Germinal center (tissue), 1 donor: ENCODE measurements at places on chromosomes 4 and X.
A peak's percentile ranks its signal among the peaks of the same experiment; 100 is the strongest.

DNA sequence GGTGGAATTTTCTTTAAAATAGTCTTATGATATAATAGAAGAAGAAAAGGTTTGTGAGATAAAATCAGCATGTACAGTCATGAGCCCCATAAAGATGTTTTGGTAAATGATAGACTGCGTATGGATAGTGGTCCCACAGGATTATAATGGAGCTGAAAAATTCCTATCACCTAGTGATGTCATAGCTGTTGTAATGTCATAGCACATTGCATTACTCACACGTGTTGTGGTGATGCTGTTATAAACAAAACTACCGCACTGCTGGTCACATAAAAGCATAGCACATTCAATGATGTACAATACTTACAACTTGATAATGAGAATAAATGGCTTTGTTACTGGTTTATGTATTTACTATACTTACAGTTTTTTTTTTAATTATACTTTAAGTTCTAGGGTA, 715.2 kb upstream of the HTR2C start:
- DNase-seq, result no peak

GRCh38 chrX:130100180-130100579, 10.1 kb downstream of the ELF4 start:
- DNase-seq, result no peak

GRCh38 chr4:150123087-150123486, 44.8 kb downstream of the DCLK2 start:
- DNase-seq, result no peak

DNA sequence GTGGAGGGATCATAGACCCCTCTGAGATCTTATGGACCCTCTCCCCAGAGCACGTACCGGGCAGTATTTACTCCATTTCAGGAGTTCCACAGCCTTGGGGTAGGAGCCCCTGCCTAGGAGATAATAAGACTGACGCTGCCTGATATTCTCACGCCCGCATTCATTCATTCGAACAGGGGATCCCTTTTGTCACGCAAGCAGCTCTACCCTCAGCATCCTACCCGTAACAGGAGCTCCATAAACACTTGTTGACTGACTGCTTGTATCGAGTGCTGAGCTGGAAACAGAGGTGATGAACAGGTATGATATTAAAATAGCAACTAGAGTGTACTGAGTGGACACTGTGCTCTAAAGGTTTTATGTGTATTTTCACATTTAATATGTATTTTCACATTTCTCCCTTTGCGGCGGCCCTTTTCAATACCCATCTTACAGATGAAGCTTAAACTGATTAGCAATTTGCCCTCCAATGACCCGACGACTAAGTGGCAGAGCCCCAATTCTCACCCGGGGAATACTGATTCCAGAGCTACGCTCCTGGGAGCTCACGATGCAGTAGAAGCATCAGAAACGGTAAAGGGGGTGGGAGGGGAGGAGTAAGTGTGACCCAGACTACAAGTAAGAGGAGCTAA, 888 bp downstream of the RAB28 start:
- peak; percentile 14 for DNase-seq

GRCh38 chr4:157988641-157989040, 184.2 kb downstream of the GASK1B start:
- no peak for DNase-seq

DNA sequence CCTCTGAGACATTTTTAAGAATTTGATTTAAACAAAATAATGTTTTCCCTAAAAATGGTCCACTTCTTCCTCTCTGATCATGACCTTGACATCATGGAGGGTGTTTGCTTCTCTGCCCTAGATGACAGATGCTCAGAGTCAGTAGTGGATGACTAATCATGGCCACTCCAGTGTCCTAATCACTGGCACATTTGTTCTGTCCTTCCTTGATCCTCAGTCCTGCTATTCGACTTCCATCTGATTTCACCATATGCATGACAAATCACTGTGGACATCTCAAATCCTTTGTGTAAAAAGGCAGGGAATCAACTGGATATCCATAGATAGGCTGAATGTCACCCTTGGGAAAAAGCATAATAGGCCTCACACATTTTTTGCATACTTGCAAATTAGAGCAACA, 9.0 kb downstream of the CRMP1 start:
- no peak for DNase-seq

GRCh38 chr4:141036786-141037185, 96.5 kb downstream of the RNF150 start:
- no peak for DNase-seq

- no peak for DNase-seq
Observed at GRCh38 chrX:17520016-17520615, 145.1 kb downstream of the NHS start.

DNA sequence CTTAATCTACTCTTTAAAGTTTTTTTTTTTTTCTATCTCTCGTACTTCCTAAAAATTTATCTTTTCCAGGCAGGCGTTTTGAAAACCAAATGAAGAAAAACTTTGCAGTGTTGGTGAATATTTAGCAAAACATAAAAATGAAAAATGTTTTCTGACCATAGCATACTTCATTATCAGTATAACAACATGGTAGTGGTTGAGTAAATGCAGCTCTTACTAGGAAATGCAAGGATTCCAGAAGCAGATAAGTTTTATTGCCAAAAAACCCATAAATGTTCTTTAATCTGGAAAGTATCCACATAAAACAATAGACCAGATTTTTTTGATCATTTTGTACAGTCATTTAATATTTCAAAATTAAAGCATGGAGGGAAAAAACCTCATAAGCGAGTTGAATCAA, 136.9 kb upstream of the GUCY1A1 start:
- no peak for DNase-seq

DNA sequence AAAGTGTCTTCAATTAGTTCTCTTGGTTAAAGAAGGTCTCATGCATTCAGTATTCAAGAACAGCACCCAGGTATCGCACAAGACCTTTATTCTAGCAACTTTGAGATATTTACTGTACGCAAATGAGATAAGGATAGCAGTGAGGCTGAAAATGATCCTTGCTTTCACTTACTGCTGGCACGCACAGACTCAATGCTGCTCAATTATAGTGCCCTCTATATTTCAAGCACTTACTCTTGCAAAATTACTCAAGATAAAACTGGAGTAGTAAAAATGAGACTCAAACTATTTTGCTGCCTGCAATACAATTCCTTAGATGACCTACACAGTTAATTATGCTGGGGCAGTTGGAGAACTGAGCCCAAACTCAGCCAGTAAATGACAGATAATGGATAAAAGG, 60.9 kb downstream of the ADGRA3 start:
- no peak for DNase-seq

DNA sequence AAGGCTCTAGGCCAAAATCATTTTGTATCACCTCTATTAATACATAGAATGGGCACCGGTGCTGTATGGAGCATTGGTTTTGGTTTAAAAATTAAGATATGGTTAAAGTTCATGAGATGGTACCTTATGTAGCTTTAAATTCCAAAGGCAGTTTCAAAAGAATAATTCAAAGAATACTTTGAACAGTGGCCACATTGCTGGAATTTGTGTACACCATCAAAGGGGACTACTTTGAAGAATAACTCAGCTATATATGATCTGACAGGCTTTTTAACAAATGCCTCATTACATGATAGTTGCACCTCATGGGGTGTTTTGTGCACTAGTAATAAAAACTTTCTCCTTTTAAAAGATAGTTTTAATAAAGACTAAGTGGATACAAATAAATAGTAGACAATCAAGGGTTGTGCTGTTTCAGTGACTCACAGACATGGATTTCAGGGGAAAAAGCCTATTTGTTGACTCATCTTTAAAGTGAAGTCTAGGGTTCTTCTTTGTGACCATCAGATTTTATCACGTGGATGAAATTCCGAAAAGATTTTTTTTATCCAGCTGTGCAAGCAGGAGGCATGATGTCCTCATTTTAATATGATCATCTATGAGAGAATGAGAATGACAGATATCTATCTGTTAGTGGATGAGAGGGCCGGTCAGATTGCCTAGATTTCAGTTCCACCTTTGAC, 12.8 kb downstream of the MTM1 start:
- no peak for DNase-seq

DNA sequence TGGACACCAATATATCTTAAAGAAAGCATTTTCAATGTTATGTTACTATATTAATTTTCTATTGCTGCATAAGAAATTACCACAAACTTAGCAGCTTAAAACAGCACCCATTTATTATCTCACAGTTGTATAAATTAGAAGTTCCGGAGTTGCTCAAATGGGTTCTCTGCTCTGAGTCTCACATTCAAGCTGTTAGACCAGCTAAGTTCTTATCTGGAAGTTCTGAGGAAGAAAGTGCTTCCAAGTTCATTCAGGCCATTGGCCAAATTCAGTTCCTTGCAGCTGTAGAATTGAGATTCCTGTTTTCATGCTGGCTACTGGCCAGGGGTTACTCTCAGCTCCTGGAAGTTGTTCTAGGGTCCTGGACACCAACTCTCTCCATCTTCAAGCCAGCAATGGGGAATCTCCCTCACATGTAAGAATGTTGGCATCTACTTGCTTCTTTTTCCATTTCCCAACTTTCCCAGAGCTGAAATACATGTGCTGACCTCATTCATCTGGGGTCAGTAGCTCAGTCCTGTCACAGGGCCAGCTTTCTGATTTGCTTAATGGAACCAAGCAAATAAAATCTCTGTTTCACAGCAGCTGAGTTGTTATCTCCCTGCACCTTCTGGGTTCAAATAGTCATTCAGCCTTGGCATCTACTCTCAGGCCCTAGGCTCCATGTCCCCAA, 99.6 kb upstream of the INTU start:
- no peak for DNase-seq

GRCh38 chrX:116357329-116357728, 79.1 kb upstream of the SLC6A14 start:
- DNase-seq, result no peak

DNA sequence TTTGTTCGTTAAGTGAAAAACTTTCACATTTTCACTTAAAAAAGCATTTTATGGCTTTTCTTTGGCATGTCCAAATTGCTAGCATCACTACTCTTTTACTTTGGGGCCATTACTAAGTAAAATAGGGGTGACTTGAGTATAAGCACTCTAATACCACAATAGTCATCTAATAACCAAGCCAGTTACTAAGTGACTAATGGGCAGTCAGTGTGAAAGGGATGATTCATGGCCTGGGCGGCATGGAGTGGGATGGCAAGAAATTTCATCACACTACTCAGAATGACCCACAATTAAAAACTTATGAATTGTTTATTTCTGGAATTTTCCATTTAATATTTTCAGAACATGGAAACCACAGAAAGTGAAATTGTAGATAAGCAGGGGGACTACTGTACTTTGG, 60.9 kb downstream of the BMP15 start:
- no peak for DNase-seq

DNA sequence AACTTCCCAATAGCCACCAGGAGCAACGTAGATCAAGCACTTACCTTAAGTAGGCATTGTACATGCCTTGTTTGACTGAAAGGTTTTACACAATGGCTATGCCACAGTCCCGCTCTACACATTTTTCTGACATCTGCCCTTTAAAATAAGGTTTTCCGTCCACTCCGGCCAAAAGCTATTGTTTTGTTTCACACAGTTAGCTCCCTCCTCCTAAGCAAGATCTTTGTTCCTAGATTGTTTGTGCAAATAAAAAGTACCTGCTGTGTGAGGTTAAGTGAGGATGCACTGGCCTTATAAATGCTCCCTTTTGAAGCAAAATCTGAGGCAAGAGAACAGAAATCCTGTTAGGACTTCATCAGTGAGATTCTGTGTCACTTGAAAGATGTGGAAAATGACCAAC, 11.8 kb downstream of the SCD5 start:
- DNase-seq, result no peak

GRCh38 chr4:25760518-25761157, 102.2 kb downstream of the SEL1L3 start:
- no peak for DNase-seq

DNA sequence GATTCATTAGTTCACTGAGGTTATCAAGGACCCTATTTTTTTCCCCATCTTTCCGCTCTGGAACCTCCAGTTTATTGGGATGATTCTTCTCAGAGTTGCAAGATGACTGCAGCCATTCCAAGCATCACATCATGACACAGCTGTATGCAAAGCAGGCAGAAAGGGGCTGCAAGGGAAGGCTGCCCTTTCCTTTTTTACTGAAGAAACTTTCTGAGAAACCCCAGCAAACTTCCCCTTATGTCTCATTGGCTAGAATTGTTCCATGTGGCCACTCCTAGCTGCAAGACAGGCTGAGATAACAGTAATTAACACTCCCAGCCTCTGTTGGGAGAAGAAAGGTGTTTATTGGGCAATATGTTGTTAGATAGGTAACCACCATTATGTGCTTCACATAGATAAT, 102.6 kb downstream of the SATL1 start:
- DNase-seq, result no peak

DNA sequence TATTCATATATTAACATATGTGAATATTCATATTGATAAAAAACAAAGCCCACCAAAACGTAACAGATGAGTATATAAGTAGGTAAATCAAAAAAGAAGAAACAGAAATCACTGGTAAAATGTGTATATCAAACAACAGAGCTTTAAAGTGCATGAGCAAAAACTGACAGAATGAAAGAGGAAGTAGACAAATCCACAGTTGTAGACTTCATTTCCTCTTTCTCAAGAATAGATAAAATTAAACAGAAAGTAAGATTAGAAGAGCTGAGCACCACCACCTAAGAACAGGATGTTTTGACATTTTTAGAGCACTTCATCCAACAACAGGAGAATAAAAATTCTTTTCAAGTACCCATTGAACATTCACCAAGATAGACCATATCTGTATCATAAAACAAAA, 64.6 kb downstream of the CNKSR2 start:
- DNase-seq, result peak; percentile 8

- DNase-seq, result no peak
Observed at GRCh38 chrX:19931146-19931545, 43.7 kb upstream of the SH3KBP1 start.

DNA sequence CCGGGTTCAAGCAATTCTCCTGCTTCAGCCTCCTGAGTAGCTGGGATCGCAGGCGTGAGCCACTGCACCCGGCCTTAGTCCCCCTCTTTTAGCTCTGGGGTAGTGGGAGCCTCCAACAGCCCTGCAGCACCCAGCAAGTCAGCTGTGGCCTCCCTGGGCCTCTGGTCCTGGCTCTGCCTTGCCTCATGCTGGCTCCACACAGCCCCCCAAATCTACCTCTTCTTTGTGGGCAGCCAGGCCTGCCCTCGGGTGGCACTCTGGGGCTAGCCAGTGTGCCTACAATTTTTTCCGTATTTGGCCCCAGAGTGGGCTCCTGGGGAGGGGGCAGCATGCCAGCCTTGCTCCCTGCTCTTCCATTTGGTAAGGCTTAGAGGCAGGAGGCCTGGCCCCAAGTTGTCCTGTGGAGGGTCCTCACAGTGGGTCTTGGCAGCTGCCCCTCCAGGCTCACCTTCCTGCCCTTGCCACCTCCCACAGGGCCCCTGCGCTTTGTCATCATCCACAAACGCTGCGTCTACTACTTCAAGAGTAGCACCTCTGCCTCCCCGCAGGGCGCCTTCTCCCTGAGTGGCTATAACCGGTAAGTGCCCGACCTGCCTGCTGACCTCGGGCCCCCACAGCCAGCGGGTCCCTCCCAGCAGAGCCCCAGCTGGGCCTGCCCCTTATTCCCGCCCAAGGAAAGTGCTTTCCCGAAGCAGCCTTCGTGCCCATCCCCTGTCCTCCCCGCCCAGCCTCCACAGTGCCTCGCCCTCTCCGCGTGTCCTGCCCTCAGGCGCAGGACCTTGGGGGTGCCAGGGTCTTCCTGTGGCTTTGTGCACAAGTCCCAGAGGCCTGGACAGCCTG, 21.0 kb upstream of the ADD1 start:
- no peak for DNase-seq

GRCh38 chr4:182877326-182877883, 39.8 kb downstream of the DCTD start:
- no peak for DNase-seq
